ENCODE measurements at places on chromosomes 1 and 21.

- DNase-seq, result no peak
These were observed 89.9 kb downstream of the MT1HL1 start for GRCh38 chr1:236914375-236914774.

- no peak for DNase-seq
These were observed 83.0 kb upstream of the ZC3H12A start for GRCh38 chr1:37391211-37392011.

DNA sequence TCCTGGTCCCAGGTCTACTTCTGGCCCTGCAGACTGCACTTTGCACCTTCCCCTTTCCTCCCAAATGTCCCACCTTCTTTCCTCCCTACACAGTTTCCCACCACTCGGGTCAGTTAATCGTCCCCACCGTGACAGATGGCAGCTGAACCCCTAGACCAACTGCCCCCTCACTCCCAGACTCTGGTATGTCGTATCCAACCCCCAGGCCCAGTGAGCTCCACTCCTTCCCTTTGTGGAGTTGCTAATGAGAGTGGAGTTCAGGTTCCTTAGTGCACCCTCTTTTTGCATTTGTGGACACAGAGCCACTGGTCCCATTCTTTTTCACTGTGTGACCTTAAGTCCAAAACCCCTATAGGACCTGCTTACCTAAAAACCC is 1.8 kb downstream of the MAN1C1 start:
- DNase-seq, result no peak

GRCh38 chr21:24938573-24938972 is 668.7 kb downstream of the MRPL39 start:
- no peak for DNase-seq

Measured in GM20000 (cell line).